ENCODE measurements at places on chromosomes 2 and 18. TPM values are rescaled to one million over a fixed set of nuclear protein-coding genes. Genes with fewer than 3 reads are reported as not detected.

CELF4 gene
- not detected for total RNA-seq

VWA3B gene
- total RNA-seq, result not detected

CD207 gene
- not detected for total RNA-seq

TUBA4B gene
- total RNA-seq, result not detected

COPS8 gene
- total RNA-seq, result 51.5 TPM

DNA sequence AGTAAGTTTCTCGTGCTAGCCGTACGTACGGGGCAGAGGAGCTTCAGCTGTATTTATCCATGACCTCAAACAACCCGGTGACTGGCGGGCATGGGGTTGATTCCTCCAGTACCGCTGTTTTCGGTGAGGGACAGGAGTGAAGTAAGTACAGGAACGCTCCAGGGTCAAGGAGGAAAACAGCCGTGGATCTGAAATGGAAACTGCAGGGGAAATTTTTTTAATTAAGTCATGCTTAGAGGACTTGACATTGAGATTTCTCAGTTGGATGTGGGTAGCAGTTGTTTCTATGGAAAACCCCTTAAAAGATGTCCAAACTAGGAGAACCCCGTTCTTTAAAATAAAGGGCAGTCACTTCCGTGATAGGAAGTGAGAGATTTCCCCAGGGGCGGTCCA, 1.2 kb downstream of the RAB12 start:
- DNase-seq, result peak; percentile 12

DNA sequence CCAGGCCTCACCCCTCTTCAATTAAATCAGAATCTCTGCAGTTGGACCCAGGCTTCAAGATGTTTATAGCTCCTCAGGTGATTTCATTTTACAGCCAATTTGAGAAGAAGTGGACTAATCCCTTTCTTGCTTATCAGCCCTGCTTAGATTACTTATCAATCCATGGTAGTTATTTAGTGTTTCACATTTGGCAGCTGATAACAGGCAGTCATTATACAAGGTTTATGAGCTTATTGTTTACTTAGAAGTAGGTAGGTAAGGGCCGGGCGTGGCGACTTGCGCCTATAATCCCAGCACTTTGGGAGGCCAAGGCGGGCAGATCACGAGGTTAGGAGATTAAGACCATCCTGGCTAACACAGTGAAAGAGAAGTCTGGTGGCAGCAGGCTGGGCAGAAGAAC, 237.5 kb downstream of the CTNNA2 start:
- no peak for DNase-seq

- DNase-seq, result no peak
Observed at GRCh38 chr18:7766817-7767216, 199.7 kb downstream of the PTPRM start.

DNA sequence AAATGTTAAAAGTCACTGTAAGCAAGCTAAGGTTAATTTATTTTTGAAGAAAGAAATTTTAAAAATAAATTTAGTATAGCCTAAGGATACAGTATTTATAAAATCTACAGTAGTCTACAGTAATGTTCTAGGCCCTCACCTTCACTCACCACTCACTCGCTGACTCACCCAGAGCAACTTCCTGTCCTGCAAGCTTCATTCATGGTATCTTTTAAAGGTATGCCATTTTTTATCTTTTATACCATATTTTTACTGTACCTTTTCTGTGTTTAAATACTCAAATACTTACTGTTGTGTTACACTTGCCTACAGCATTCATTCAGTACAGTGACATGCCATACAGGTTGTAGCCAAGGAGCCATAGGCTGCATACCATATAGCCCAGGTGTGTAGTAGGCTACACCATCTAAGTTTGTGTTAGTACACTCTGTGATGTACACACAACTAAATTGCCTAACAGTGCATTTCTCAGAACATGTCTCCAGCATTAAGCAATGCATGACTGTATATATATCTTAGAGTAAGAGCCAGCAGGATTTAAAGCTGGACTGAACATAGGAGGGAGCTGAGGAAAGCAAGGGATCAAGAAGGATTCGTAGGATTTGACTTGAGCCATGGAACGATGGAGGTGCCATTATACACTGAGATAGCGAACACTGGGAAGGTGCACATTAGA, 83.1 kb upstream of the KLF7 start:
- peak; percentile 30 for DNase-seq

DNA sequence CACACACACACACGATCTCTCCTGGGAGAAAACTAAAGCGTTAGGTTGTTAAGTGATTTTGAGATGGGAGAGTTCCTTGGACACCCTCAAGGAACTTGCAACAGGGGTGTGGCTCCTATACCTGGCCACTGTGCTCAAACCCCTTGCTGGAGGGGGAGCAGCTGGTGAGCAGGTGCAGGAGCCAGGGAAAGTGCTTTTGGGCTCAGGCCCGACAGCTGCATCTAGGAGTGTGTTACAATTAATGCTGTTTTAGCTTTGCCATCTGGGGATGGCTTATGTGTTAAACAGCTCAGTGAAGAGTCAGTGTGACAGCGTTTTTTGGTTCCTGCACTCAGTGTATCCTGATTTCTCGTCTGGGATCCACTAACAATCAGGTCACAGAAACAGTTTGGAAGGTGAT, 510.8 kb downstream of the TRIB2 start:
- no peak for DNase-seq

- DNase-seq, result no peak
Observed at GRCh38 chr18:50726960-50727589, 92.7 kb downstream of the MRO start.

GRCh38 chr2:111160758-111161157, 40.0 kb downstream of the BCL2L11 start:
- no peak for DNase-seq

- no peak for DNase-seq
Observed at GRCh38 chr18:77111449-77111848, 21.1 kb downstream of the MBP start.

DNA sequence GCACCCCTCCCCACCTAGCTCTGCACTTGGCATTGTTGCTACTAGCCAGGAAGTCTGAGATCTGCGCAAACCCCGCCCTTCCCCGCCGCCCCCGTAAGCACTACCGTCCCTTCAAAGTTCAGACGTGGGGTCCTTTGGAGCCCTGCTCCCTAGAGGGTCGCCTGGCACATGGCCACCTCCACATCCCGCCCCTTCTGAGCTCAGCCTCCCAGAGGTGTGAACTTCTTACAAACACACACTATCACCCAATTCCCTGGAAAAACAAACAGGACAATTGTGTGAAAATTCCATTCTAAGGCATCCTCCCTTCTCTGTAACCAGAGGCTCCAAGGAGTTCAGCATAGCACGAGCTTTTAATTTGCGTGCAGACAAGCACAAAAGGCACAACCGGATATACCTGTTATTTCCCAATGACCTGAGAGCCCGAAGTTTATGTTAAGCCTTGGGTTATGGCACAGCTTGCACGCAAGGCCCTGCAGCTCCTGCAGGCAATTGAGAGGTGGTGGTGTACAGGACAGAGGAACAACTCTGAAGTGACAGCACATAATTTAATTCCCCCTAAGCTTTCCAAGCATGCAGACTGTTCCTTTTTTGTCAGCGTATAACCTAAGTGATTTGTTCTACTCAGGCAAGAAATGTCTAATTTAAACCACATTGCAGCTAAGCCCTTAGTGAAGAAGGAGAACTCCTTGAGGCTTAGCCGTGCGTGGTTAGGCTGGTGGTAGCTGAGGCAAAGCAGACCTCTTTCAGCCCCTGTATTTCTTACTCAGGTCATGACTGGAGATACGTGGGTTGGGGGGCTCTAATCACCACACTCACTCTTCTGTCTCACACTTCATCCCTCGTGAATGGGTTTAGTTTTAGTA, 20.3 kb upstream of the CYP1B1 start:
- peak; percentile 32 for DNase-seq

Data from activated CD8-positive, alpha-beta T cell treated with anti-CD3 and anti-CD28 coated beads for 36 hours (primary cell).